ENCODE measurements at places on chromosomes 3 and 15.

DNA sequence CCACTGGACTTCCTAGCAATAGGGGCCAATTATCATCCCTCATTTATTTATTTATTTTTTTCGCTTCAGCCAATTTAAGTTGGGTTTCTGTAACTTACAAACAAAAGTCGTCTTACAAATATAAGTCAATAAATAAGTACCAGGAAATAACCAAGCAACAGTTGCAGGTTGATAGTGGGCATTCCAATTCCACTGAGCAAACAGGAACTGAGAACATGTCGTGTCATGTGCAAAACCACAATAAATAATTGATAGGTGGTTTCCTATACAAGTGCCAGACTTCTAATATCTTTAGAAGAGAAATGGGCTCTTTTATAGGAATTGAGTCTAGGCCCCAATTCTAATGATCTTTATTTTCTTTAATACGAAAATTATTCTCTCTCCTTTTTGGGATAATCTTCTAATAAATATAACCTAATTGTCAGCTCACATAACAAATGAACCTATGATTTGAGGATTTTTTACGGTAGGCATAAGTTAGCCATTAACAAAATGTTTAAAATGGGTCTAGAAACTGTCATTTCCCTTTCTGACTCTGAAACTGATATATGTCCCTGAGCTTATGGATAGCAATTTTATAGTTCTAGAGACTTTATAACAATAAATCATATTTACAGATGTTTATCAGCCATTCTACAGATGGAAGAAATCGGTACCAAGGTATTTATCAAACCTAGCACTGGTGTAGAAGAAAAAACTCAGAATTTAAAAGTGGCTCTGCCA is 571.8 kb downstream of the FOXP1 start:
- no peak for DNase-seq

- peak; percentile 70 for DNase-seq
Observed at GRCh38 chr3:172040981-172041963, 1.9 kb downstream of the FNDC3B start.

- no peak for DNase-seq
Observed at GRCh38 chr15:66411190-66411589, 24.5 kb downstream of the MAP2K1 start.

DNA sequence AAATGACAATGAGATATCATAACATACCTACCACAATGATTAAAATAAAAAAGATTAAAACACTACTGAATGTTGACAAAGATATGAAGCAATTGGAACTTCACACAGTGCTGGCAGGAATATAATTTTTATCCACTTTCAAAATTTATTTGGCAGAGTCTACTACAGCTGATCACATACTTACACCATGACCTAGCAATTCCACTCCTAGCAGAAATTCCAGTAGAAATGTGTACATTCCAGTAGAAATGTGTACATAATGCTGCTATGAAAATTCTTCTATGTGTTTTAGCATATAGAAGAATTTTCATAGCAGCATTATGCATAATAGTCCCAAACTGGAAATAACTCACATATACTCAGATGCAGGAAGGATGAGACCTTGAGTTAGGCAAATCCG is 43.5 kb downstream of the IFT57 start:
- no peak for DNase-seq

GRCh38 chr3:144032531-144033239 is 61.1 kb downstream of the DIPK2A start:
- no peak for DNase-seq

DNA sequence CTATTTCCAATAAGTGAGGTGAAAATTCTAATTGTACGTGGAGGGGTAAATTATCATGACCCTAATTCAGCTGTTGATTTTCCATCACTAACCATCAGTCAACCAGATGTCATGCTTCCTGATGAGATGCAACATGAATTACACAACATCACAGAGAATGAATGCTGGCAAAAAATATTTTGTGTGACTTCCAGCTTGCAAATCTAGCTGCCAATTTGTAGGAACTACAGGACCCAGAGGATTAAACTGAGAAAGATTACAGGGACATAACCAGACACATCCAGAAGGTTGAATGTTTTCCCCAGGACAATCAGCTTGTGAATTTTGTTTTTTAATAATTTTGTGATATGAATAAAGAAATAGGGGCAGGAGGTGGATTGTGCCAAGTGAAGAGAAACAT is 349.0 kb upstream of the ATP10A start:
- no peak for DNase-seq

- DNase-seq: no peak
Observed at GRCh38 chr15:62765916-62766315, 276.6 kb upstream of the TPM1 start.

- no peak for DNase-seq
Observed at GRCh38 chr3:31331278-31331677, 201.4 kb upstream of the STT3B start.

DNA sequence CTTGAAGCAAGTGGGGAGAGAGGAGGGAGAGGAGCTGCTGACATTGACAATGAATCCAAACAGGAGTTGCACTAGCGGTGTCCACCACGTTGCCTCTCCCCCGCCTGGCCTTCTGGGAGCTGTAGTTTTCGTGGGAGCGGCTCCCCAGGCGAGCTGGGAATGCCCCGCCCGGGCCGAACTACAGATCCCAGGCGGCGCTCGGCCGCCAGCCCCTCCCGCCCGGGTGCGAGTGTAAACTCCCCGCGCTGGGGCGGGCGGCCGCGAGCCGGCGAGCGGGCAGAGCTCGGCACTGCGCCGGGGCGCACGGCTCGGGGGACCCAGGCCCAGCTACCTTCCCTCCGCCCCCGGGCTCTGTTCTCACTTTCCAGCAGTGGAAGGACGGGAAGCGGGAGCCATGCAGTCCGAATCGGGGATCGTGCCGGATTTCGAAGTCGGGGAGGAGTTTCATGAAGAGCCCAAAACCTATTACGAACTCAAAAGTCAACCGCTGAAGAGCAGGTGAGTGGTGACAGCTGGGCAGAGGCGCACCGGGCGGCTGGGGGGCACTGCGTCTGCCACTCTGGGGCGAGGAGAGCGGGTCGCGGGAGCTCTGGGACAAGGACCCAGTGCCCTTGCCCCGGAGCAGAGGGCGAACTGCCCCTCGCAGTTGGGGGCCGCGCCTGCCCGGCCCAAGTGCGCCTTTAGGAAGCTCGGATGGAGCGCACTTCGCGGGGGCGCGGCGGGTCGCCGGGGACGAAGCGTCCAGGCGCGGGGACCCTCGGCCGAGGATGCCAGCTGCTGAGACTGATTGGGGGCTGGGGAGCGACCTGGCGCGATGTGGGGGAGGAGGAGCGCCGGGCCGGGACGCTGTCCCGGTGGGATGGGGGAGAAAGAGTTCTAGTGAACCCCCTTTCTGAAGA is at the start of gene MITF:
TSS of gene MITF (plus strand) at position 261 of the 899 bp plus-strand sequence. CDS start at position 395, 134 bp downstream.
- peak; percentile 90 for DNase-seq

DNA sequence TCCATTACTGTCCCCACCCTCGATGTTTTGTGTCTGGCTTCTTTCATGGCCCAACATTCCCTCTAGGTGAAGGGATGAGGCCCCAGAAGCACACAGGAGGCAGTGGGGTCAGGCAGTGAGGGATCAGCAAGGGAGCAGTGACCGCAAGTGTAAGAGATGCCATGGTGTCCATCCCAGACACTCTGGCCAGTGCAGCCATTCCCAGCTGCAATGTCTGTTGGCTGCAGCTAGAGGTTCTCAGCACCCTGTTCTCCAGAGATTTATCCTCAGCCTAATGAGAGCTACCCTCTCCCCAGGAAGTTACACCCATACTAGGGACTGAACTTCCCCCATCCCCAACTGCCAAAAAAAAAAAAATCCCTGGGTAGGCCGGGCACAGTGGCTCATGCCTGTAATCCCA is 40.2 kb downstream of the TRANK1 start:
- peak; percentile 2 for DNase-seq

DNA sequence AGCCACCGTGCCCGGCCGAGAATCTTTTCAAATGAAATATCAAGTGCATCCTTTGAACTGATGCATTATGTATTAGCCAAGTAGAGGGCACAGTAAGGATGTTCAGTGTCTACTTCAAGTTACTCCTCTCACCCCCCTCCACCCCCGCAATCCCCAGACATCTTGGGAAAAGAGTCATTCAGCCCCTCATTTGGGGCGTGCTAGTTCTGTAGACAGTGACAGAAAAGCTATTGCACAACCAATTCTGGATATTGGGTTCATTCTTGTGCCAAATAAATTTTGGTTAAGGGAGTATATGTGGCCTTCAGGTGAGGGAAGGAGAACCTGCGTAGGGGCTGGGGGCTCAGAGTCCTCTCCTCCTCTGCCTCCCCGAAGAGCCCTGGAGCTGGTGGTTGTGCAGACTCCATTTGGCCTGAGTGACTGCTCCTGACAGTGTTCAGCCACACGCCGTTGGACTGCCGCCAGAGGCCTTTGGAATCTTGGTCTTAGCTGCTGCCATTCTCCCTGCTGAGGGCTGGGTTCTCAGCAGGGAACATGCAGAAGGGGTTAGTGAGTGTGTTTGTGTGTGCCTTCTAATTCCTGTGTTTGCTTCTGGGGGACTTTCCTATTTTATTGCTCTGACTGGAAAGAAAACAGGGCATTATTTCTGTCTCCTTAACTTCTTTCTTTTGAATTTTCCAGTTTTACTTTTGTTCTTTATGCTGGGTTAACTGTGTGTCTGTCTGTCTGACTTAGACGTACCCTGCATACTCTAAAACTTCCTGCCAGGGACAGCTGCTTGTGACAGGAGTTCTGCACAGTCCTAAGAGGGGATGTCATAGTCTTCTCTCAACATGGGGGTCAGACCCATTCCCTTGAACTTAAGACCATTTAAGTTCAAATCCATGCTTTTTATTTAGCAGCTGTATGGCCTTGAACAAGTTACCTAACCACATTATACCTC is 21.0 kb downstream of the RARB start:
- peak; percentile 69 for DNase-seq

DNA sequence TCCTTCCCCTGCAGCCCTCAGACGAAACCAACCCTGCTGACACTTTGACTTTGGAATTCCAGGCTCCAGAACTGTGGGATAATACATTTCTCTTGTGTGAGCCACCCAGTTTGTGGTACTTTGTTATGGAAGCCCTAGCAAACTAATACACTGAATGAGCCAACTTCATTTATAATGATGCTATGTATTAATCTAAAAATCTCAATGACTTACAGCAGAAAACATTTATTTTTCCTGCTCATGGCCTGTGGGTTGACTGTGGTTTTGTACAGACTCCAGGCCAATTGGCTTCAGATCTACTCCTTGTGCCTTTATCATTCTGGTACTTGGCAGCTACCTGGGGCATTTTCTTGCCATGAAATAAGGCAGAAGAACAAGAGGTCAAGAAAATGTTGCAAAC is 152.4 kb downstream of the EBLN2 start:
- DNase-seq: peak; percentile 61

GRCh38 chr3:141553055-141553454 is 66.2 kb downstream of the RASA2 start:
- no peak for DNase-seq

DNA sequence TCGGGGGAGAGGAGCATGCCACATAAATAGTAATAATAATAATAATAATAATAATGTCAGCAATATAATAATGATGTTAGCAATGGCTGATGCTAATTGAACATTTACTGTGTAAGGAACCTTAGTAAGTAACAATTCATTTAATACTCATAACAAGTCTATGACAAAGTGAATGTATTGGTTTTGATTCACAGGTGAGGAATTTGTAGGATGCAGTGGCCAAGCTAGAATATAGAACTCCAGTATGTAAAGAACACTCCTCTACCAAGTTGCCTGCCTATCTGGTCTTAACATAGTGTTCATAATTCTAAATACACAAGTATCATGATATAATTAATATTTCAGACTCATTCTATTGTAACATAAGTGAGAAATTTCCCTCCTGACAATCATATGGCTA is 1016.5 kb downstream of the ROBO1 start:
- no peak for DNase-seq

Measured in MG63 (cell line).